ENCODE measurements at places on chromosomes 6 and 20.

DNA sequence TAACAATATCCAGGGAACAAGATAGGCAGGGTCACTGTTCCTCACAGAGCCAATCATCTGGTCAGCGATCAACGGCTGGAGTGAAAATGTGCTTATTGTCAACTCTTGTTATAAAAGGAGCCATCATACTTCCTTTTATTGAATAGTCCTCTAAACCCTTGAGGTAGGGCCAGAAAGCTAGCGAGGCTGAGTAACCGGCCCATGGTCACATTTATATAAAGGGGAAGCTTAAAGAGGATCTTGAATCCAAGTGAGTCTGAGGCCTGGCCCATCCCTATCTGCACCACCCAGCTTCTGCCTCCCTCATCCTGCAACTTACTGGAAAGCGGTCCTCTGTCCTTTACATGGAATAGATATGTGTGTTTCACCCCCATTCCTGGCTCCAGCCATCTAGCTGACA is 9.5 kb downstream of the PHACTR3 start:
- no peak for DNase-seq

- no peak for DNase-seq
Observed at GRCh38 chr20:40156600-40157317, 532.3 kb downstream of the MAFB start.

DNA sequence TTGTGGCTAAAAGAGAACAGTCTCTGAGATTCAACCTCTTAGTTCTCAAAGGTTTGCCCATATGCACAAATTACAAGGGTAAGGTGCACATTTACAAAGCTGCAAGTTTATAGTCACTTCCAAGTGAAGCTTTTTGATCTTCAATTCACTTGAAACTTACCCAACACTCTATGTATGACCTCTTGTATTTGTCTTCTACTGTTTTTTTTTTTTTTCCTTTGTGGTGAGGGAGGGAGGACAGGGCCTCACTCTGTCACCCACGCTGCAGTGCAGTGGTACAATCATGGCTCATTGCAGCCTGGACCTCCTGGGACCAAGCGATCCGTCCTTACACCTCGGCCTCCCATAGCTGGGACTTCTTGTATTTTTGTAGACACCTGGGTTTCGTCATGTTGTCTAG is 4.5 kb upstream of the FOXO3 start:
- DNase-seq = no peak

- DNase-seq = no peak
Observed at GRCh38 chr20:58168843-58169242, 59.6 kb downstream of the ANKRD60 start.

- peak; percentile 86 for DNase-seq
Observed at GRCh38 chr6:108587258-108588059, 26.7 kb downstream of the FOXO3 start.

GRCh38 chr20:32574296-32575226 is 10.6 kb downstream of the NOL4L start:
- peak; percentile 91 for DNase-seq

DNA sequence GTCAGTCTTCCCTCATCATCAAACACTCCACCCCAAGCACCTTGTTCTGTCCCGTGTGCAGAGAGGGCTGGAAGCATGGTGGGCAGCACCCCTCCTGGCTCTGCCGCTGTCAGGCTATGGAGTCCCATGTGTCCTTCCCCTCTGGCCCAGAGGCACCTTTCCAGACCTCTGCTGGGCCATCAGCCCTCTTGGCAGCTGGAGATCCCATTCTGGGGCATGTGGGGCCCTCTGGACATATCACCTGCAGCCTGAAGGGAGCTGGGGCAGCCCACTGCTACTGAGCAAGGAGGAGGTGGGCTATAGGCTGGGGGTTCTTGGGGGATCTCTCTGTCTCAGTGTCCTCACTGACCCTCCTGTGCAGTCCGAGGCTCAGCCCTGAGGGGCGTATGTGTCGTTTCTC is 42.2 kb downstream of the SUN5 start:
- DNase-seq = no peak

DNA sequence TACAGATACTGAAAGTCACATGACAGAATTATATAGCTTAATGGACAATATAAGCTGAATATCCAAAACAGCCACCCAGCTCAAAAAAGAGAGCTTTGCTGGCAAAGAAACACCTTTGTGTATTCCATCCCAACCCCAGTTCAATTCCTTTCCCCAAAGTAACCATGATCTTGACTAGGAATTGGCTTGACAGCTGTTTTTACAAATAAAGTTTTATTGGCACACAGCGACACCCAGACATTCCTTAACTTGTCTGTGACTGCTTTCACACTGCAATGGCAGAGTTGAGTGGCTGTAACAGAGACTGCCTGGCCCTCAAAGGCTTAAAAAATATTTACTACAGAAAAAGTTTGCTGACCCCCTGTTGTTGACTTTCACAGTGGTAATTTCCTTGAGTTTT is 264.0 kb upstream of the TSHZ2 start:
- no peak for DNase-seq

GRCh38 chr20:46063652-46064054 is 26.1 kb downstream of the NCOA5 start:
- no peak for DNase-seq

- no peak for DNase-seq
Observed at GRCh38 chr6:149140137-149140909, 177.2 kb upstream of the TAB2 start.

- DNase-seq = peak; percentile 59
Observed at GRCh38 chr20:38321959-38322598, 18.1 kb downstream of the BPI start.

DNA sequence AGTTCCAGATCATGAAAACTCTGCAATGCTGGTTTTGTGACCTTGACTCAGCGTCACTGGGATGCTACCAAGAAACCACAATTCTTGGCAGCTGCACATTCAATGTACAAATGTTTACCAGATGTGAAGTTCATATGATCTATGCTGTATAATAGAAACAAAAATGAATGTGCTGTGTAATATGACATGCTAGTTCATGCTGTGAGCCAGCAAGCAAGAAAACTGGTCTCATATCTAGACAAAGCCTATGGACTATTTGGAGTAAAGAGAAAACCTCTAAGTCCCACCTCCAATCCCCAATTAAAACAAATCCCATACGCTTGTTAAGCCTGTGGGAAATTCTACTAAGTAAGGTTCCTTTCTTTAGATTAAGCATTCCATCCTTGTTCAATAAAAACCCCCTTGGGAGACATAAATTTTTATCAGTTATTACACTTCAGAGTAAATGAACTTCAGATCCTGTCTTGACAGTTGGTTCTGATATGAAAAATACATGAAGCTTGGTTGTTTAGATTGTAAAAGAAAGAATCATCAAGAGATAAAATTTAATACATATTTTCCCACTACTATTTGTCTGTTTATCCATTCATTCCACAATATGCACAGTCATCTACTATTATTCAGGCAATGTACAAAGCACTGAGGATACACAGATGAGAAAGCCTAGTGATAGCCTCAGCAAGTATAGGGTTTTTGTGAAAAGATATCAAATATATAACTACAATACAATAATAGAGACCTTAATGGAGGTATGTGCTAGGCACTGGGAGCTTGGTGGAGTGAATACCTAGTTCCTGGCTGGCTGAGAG is 20.1 kb downstream of the COL21A1 start:
- peak; percentile 88 for DNase-seq

- no peak for DNase-seq
Observed at GRCh38 chr6:5072440-5072839, 12.7 kb upstream of the PPP1R3G start.

DNA sequence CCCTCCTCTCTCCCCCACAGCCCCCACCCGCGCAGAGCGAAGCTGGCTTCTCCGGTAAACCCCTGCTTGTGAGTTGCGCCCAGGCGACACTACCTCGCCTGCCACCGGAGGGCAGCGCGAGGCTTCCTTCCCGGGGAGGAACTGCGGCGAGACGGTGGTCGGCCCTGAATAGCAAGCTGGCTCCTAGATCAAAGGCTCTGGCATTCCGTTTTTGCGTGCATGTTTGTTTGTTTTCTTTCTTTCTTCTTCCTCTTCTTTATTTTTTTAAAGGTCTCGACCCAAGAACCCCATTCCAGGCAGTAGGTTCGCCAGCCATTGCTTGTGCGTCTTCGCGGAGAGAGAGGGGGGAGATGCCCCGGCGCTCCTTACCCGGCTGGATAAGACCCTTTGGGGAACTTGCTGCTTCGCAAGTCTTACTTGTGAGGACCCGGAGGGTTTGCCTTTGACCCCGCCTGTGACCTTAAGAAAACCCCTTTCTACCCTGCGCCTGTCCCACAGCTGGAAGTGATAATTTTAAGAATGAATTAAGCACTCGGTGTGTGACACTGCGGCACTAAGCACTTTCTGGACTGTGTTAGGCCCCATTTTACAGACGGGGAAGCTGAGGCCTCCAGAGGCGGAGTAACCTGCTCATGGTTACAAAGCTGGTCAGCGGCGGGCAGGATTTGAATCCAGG is 92.7 kb upstream of the SIRPA start:
- peak; percentile 79 for DNase-seq

- peak; percentile 70 for DNase-seq
Observed at GRCh38 chr6:36666826-36667591, 11.5 kb upstream of the CDKN1A start.

GRCh38 chr20:25078662-25079061 is 3.3 kb downstream of the VSX1 start:
- no peak for DNase-seq

DNA sequence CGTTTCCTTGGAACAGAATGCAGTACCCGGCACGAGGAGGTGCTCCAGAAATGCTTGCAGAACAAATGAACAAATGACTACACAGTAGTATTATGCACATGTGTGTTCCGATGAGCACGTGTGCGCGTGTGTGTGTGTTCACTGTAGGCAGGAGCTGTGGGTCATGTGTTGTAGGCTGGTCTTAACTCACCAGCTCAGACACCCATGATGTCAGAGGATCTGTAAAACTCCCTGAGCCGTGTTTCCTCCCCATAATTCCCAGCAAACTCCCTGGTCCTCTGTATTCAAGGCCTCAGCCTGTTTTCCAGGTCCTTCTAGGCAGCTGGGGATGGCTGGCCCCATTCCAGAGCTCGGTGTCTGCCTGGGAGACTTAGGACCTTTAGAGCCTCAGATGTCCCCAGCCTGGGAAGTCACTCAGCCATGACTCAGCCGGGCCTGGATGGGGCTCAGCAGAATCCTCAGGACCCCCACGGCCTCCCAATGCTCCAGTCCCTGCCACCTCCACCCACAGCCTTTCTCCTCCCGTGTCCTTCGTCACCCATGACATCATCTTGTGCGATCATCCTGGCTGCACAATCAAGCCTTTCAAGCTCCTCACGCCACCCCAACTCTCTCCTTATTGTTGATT is 475.0 kb upstream of the SULF2 start:
- DNase-seq = no peak

DNA sequence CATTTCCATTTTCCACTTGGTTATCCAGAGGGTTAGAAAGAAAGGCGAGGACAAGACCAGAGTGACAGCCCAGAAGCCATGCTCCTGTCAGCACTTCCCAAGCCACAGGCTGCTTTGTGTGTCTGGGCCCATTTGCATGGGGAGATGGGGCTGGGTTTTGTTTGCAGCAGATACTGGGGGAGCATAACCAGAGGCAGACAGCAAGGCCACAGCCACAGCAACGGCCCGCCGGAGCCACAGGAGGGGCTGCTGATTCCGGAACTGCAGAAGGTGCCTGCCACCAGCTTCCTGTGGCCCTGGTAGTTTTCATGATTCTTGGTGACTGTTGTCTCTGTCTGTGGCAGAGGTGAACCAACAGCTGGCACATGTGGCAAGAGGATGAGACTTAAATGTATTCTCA is 106.6 kb downstream of the DLL1 start:
- DNase-seq = no peak
